Activated T-cell treated with anti-CD3 and anti-CD28 coated beads, Interleukin-2, amount 50 U/mL, for 48 hours (primary cell): ENCODE measurements at places on chromosomes 1 and 21.

GRCh38 chr1:209802780-209803152 lies 3.2 kb downstream of the IRF6 start:
- no peak for DNase-seq

DNA sequence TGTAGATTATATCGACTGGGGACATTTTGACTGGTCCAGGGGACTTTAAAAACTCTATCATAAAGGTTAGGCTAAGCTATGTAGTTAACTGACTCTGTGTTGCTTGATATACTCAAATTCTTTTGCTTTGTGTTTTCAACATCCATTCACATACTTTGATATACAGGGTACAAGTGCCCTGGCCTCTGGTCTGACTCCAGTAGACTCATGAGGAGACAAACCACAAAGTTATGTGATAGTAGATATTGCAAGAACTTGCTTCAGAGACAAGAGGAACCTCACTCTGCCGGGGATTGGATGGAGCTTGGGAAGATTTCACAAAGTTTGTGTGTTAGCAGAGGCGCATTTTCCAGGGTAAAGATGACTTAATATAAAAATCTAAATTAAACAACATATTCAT lies 1.3 kb downstream of the GORAB start:
- no peak for DNase-seq

- DNase-seq: peak; percentile 16
These were observed 21.8 kb downstream of the RSPH1 start for GRCh38 chr21:42474043-42474831.

GRCh38 chr1:65804584-65804983 lies 11.9 kb downstream of the PDE4B start:
- DNase-seq: no peak

- no peak for DNase-seq
These were observed 33.7 kb upstream of the IFI44L start for GRCh38 chr1:78586572-78586971.

GRCh38 chr1:38238294-38238693 lies 191.7 kb upstream of the POU3F1 start:
- DNase-seq: no peak

DNA sequence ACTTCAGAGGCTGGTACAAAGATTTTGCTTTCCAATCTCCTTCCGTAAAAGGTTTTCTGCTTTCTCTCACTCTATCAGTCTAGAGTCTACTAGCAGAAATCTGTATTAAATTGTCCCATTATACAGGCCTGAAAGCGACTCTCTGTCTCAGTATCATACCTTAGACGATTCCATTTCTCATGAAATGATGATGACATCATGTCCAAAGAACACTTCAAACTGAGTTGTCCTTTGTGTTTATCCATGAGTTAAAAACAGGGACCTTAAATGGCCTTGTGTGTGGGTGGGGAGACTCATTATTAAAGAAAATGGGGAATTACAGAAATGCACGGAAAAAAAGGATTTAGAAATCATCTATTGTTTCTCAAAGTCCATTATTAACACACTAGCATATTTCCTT lies 21.0 kb upstream of the SLC44A3 start:
- no peak for DNase-seq

DNA sequence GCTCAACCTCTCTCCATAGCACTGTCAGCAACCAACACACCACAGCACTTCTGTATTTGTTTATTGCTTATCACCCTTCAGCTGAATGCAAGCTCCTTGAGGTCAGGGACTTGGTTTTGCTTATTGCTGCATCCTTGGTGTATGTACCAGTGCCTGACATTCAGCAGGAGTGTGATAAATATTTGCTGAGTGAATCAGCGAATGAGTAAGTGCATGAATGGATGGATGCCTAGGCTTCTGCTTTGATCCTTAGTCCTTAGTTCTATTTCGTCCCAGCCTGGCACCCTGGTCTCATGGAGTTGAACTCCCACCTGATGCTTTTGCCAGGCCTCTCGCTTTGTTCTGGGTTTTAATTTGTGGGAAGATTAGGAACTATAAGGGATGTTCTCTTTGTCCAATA lies 88.2 kb downstream of the ZSCAN20 start:
- DNase-seq: no peak

DNA sequence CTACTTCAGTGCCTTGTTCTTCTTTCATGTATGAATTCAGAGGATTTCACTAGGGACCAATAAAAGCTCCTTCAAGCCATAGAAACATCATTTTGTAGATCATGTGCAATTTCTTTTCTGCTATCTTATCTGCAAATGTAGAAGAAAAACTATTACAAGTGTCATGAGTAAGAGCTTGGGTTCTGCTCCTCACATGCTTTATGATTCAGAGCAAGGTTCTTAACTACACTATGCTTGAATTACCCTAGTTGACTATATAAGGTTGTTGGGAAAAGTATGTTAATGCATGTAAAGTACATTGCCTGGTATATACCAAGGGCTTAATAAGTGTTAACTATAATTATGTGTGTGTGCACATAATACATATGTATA lies 91.4 kb upstream of the S1PR1 start:
- no peak for DNase-seq

GRCh38 chr1:25973610-25974321 lies 24.1 kb downstream of the PAFAH2 start:
- DNase-seq: no peak

DNA sequence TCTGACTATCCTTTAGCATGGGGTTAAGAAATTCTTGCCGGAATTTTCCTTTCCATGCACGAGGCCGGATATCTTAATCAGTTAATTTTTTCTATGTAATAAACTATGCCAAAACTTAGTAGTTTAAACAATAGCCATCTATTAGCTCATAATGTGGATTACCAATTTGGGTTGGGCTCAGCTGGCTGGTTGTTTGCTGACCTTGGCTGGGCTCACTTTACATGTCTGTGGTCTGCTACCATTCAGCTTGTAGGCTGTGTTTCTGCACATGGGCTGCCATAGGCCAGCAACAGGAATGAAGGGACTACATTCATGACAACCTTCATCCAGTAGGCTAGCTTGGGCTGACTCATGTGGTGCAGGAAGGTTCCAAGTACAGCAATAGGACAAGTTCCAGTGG lies 56.0 kb upstream of the NTPCR start:
- no peak for DNase-seq

DNA sequence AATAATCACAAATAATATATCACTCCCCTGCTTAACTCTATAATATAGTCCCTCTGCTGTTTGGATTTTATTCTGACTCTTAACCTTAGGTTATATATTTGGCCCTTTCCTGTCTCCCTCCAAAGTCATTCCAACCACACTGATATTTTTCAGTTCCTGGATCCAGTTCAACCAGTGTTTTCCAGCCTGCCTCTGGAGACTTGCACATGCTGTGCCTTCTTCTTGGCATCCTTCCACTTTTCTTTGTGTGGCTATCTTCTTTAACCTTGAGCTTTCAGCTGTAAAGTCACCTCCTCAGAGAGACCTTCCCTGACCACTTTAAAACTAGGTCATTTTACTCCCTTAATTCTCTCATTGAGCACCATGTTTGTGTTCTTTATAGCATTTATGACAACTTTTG lies 19.4 kb downstream of the CERS2 start:
- DNase-seq: no peak

GRCh38 chr1:162498496-162498810 lies 835 bp downstream of the UHMK1 start:
- DNase-seq: no peak

GRCh38 chr21:34086887-34087306 lies 13.5 kb downstream of the MRPS6 start:
- DNase-seq: no peak

- DNase-seq: no peak
These were observed 5.7 kb upstream of the SLC1A7 start for GRCh38 chr1:53148123-53148522.

DNA sequence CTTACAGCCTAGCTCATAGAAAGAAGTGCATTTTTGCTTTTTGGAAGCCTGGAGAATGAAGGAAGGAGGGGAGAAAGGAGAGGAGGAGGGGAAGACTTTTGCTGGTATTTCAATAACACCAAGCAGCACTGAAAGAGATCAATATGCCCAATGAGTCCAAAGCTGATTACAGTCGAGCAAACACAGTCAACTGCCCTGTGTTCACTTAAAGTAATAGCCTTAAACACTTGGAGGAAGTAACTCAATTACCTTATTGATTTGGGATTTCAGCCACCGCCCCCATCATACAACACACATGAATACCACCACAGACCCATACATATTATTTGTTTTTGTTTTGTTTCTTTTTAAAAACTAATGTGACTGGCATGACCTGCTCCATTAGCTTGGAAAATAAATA lies 23.3 kb upstream of the RXRG start:
- DNase-seq: no peak

DNA sequence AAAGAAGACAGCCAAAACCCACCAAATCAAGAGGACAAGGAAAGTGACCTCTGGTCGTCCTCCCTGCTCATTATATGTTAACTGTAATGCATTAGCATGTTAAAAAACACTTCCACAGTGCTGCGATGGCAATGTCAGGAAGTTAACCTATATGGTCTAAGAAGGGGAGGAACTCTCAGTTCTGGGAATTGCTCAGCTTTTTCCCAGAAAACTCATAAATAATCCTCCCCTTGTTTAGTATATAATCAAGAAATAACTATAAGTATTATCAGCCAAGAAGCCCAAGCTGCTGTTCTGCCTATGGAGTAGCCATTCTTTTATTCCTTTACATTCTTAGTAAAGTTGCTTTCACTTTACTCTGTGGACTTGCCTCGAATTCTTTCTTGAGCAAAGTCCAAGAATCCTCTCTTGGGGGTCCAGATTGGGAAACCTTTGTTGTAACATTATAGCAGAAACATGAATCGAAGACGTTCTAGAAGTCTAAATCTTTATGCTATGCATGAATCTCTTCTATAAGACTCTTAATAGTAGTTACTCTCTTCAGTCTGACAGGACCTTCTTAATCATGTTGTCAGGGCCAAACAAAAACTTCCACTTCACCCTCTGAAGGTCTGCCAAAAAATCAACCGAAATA lies 110.0 kb upstream of the VANGL1 start:
- DNase-seq: no peak

DNA sequence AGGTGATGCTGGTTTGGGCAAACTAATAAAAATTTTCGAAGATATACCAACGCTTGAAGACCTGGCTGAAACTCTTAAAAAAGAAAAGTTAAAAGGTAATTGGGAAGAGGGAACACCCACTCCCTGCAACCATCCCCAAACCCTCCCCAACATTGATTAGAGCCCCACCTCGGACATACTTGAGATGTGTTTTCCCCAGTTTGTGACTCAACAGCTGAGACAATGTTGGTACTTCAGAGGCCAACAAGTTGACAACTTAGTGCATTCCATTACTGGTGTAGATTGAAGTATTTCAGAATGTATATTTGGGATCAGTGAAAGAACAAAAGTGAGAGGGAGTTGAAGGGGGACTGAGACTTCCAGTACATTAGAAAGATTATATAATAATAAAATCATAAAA lies 5.1 kb downstream of the IFI16 start:
- no peak for DNase-seq

- peak; percentile 76 for DNase-seq
These were observed 746 bp downstream of the AK4 start for GRCh38 chr1:65148548-65149350.

- no peak for DNase-seq
These were observed 181.3 kb upstream of the DMRTA2 start for GRCh38 chr1:50604580-50604979.

DNA sequence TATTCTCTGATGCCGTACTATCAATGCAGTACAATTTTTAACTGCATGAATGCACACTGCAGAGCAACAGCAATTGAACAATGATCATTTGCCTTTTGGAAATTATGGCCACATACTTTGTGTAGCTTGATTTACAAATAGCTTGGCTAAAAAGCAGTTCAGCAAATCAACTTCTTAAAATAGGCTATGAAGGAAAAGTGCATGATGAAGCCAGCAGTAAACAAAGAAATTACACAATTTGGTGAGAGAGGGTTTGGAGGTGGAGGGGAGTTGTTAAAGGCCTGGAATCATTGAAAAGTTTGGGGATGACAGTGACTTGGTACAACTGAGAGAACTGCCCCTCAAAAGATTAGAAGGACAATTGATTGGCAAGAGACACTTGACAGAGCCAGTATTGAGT lies 6.5 kb downstream of the PIGM start:
- DNase-seq: no peak

DNA sequence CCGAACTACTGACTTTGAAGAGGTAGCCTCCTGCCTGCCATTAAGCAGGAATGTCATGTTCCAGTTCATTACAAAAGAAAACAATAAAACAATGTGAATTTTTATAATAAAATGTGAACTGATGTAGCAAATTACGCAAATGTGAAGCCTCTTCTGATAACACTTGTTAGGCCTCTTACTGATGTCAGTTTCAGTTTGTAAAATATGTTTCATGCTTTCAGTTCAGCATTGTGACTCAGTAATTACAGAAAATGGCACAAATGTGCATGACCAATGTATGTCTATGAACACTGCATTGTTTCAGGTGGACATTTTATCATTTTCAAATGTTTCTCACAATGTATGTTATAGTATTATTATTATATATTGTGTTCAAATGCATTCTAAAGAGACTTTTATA lies 159.8 kb upstream of the SGIP1 start:
- DNase-seq: no peak

DNA sequence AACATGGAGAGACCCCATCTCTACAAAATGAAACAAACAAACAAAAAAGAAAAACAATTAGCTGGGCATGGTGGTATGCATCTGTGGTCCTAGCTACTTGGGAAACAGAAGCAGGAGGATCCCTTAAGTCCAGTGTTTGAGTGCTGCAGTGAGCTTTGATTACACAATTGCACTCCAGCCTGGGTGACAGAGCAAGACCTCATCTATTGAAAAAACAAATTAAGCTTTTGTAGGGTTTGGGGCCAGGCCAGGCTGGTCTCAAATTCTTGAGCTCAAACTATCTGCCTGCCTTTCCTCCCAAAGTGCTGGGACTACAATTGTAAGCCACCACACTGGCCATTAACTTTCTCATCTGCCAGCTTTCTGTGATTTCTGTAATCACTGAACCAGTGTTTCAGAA lies 27.2 kb downstream of the NIPAL3 start:
- DNase-seq: no peak

DNA sequence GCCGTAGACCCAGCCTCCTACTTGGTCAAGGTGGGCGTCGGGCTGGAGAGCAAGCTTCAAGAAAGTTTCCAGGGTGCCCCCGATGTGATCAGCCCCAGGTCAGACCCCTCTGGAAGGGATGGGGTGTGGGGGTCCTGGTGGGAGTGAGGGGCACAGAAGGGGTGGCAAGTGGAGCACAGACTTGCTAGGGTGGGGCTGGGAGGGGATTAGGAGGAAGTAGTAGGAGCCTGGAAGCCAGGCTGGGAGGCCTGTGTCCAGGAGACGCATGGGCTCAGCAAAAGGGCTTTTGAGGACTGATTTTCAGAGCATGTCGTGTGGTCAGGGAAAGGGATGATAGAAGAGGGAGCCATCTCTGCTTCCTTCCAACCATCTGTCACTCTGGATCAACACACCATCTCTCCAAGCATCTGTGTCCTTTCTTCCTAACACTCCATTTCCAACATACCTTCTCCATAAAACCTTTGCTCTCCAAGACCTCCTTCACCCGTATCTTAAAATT lies 8.5 kb downstream of the TRIM46 start:
- DNase-seq: no peak
